ENCODE measurements at places on chromosomes 3 and 15. TPM values are rescaled to one million over a fixed set of nuclear protein-coding genes. Genes with fewer than 3 reads are reported as not detected.

GSK3B gene
- 15.0 TPM for total RNA-seq

REC114 gene
- not detected for total RNA-seq

TMEM207 gene
- total RNA-seq, result not detected

ACKR4 gene
- 2.0 TPM for total RNA-seq

CPN2 gene
- not detected for total RNA-seq

FETUB gene
- not detected for total RNA-seq

PPP1R14D gene
- total RNA-seq, result not detected

WDR93 gene
- 0.66 TPM for total RNA-seq

DNA sequence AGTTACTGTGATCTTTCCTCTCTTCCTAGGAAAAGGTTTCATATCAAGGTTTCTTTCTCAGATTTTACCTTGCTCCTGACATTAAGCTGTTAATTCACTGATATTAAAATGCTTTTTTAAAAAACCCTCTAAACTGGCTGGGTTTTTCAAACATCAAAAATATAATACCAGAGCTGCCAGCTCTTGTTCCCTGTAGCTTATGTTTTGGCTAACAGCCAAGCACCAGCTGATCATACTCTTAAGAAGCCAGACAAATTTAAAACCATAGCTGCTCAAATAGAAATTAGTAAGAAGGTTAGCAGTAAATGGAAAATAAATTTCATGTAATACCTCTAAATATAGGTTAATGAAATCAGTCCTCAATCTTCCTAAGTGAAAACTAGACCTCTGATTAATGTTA is 657.5 kb downstream of the GRM7 start:
- H3K27ac ChIP-seq, result no peak overlapping the region
- H3K4me1 ChIP-seq, result peaks cover 6% of the 10 kb centered on the region
- peak; percentile 56 for DNase-seq
- no peak overlapping the region for H3K4me3 ChIP-seq

GRCh38 chr3:47522082-47522987 is 8.8 kb upstream of the ELP6 start:
- peaks cover 5% of the 10 kb centered on the region for H3K4me1 ChIP-seq
- no peak overlapping the region for H3K27ac ChIP-seq
- H3K27me3 ChIP-seq, result no peaks in the 10 kb centered on the region
- no peak overlapping the region for H3K4me3 ChIP-seq
- peak; percentile 88 for DNase-seq

DNA sequence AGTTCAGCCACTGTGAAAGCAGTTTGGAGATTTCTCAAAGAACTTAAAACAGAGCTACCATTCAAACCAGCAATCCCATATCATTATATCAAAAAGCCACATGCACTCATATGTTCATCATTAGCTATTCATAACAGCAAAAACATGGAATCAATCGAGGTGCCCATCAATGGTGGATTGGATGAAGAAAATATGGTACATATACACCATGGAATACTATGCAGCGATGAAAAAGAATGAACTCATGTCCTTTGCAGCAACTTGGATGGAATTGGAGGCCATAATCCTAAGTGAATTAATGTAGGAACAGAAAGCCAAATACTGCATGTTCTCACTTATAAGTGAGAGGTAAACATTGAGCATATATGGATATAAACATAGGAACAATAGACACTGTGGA is 32.1 kb downstream of the IMPG2 start:
- H3K27ac ChIP-seq, result no peak overlapping the region
- no peaks in the 10 kb centered on the region for H3K36me3 ChIP-seq
- H3K4me3 ChIP-seq, result no peak overlapping the region
- H3K4me1 ChIP-seq, result no peaks in the 10 kb centered on the region
- H3K27me3 ChIP-seq, result no peaks in the 10 kb centered on the region

- H3K4me3 ChIP-seq, result no peak overlapping the region
- no peaks in the 10 kb centered on the region for H3K4me1 ChIP-seq
- no peak overlapping the region for H3K27ac ChIP-seq
- H3K36me3 ChIP-seq, result no peaks in the 10 kb centered on the region
These were observed 154.5 kb upstream of the BNIP2 start for GRCh38 chr15:59843609-59844008.

DNA sequence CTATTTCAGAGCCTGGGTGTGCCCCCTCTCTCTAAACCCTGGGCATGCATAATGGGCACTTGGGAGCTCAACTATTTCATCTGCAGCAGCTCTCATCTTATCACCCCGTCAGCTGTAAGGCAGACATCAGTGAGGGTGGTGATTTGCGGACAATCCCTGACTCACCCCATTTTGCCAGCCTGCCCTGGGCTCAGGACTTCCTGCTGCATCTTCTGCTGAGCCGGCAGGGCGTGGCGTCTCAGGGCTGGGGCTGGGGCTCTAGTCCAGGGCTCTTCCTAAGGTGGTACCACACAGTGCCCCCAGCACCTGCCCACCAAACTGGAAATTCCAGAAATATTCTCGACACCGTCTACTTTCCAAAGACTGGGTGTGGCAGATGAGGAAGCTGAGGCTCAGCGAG is 925 bp upstream of the PSTPIP1 start:
- peak; percentile 45 for DNase-seq
- H3K4me3 ChIP-seq, result no peak overlapping the region
- no peaks in the 10 kb centered on the region for H3K36me3 ChIP-seq
- H3K4me1 ChIP-seq, result peaks cover 23% of the 10 kb centered on the region
- no peak overlapping the region for H3K27ac ChIP-seq
- no peaks in the 10 kb centered on the region for H3K27me3 ChIP-seq

DNA sequence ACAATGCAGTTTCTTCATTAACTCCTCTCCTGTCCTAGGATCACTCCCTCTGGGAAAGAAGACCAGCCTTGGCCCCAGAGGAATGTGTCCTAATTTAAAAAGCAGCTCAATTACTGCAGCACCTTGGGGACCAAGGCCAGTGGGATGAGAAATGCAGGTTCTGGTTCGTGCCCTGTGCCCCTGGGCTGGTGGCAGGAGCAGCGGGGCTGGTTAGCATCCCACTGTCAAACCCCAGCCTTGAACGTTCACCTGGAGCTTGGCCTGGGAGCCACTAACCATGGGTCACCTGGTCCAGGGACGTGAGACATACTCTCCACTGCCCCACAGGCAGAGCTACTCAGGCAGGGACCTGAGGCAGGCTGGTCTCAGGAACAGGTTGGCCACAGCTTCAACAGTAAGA is 8.4 kb upstream of the RTP3 start:
- H3K36me3 ChIP-seq, result no peaks in the 10 kb centered on the region
- peaks cover 44% of the 10 kb centered on the region for H3K4me1 ChIP-seq
- DNase-seq, result no peak
- H3K27me3 ChIP-seq, result no peaks in the 10 kb centered on the region
- H3K27ac ChIP-seq, result no peak overlapping the region
- no peak overlapping the region for H3K4me3 ChIP-seq

DNA sequence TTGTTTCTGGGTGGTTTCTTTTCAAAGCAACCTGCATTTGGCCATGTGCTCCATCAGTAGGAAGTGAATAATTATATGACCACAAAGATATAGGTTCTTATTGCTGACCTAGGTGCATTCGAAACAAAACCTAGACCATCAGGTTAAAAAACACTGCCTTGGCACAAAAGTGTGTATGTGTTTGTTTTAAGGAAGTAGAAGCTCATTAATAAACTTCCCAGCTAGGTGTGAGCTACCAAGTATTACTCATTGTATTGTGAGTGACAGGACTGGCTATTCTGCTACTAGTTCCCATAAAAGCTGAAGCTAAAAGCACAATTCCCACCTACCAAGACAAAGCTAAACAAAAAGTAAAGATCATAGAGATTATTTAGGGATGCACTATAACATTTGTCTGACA is 168.2 kb downstream of the TP63 start:
- no peaks in the 10 kb centered on the region for H3K27me3 ChIP-seq
- H3K36me3 ChIP-seq, result no peaks in the 10 kb centered on the region
- no peak overlapping the region for H3K4me3 ChIP-seq
- no peak overlapping the region for H3K27ac ChIP-seq
- DNase-seq, result no peak

- no peaks in the 10 kb centered on the region for H3K4me1 ChIP-seq
- H3K4me3 ChIP-seq, result no peak overlapping the region
- DNase-seq, result no peak
- no peaks in the 10 kb centered on the region for H3K36me3 ChIP-seq
These were observed 22.5 kb downstream of the MRPS11 start for GRCh38 chr15:88490036-88490435.

- H3K4me1 ChIP-seq, result peaks cover 3% of the 10 kb centered on the region
- no peak overlapping the region for H3K4me3 ChIP-seq
- peaks cover 6% of the 10 kb centered on the region for H3K36me3 ChIP-seq
- H3K27me3 ChIP-seq, result no peaks in the 10 kb centered on the region
- H3K27ac ChIP-seq, result no peak overlapping the region
These were observed 34.2 kb upstream of the BCL2L10 start for GRCh38 chr15:52146776-52147175.

DNA sequence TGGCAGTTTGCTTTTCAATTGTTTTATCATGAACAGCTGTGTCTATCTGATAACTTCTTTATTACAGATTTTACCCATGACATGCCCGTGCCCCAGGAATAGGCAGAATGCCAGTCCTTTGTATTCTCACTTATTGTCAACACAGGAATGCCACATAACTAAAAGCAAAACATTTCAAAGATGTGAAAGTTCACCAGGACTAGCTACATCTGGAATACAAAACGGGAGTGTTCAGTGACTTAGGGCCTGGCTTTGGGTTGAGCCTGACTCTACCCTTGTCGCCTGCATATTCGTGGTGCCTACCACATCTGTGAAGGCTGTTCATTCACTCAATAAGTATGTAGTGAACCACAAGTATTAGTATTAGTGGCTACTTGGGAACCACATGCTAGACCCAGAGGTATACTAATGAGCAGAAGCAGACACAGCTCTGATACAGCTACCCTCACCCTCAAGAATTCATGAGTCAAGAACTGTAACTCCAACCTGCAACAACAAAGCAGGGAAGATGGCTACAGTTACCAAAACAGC is 2.9 kb downstream of the TNFSF10 start:
- H3K4me3 ChIP-seq, result no peak overlapping the region
- no peak for DNase-seq
- no peaks in the 10 kb centered on the region for H3K36me3 ChIP-seq
- H3K27me3 ChIP-seq, result no peaks in the 10 kb centered on the region
- no peak overlapping the region for H3K27ac ChIP-seq

- H3K36me3 ChIP-seq, result no peaks in the 10 kb centered on the region
- DNase-seq, result no peak
- no peak overlapping the region for H3K4me3 ChIP-seq
- H3K27me3 ChIP-seq, result no peaks in the 10 kb centered on the region
- no peaks in the 10 kb centered on the region for H3K4me1 ChIP-seq
These were observed 255.3 kb upstream of the LRTM1 start for GRCh38 chr3:55183201-55183600.

DNA sequence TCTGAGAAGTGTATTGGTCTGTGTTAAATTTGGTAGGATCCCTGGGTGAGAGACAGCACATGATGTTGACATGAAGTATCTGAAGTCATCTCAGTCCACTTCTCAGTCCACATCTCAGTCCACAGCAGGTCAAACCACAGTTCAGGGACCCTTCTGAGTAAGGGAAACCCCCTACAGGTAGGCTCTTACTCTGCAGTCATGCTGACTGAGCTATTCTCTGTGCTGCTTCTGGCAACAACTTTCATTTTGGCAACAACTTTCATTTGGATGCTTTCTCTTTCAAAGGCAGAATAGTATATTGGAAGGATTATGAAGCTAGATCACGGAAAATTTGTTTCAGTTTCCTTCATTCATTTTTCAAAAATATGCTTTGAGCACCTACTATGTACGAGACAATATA is 178.2 kb upstream of the GOLIM4 start:
- DNase-seq, result no peak
- H3K4me3 ChIP-seq, result no peak overlapping the region
- no peaks in the 10 kb centered on the region for H3K4me1 ChIP-seq
- H3K27ac ChIP-seq, result no peak overlapping the region

DNA sequence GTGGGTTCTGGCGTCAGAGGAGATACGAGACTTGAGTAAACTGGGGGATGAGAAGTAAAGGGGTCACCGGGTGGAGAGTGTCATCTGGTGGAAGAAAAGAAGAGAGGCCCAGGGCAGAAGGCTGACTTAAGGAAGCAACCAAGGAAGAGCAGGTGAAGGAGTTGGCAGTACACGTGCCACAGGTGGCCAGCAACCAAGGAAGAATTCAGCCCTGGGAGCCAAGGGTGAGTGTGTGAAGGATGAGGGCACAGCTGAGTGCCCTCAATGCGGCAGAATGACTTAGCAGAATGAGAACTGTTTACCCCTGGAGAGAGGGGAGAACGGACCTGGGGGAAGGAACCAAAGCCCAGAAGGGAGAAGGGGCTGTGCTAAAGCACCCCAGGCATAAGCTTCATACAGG is 71.3 kb downstream of the WHAMM start:
- H3K4me3 ChIP-seq, result no peak overlapping the region
- peak overlapping the region; percentile 44 for H3K27ac ChIP-seq
- H3K4me1 ChIP-seq, result peaks cover 35% of the 10 kb centered on the region
- no peaks in the 10 kb centered on the region for H3K27me3 ChIP-seq
